ENCODE measurements at places on chromosomes 4 and X.

- DNase-seq, result no peak
- no peaks in the 10 kb centered on the region for H3K27me3 ChIP-seq
- H3K27ac ChIP-seq, result no peak overlapping the region
Measured at GRCh38 chr4:98663226-98664006, 5.0 kb upstream of the TSPAN5 start.

DNA sequence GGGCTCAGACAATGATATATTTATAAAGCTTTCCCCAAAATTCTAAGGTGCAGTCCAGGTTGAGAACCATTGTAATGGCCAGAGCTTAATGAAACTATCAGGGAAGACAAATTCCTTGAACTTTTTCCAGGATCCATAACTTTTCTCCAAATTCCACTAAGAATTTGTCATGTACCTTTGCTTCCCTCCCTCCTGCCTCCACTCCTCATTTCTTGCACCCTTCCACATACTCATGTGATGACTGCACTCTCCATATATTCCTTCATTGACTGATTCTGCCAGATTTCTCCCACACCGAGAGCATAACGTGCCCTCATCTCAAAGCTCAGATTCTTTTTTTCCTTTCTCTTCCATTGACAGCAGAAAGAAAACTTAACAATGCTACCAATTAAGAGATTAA, 20.9 kb upstream of the AMELX start:
- H3K4me3 ChIP-seq, result no peak overlapping the region
- no peaks in the 10 kb centered on the region for H3K36me3 ChIP-seq
- no peak overlapping the region for H3K27ac ChIP-seq
- H3K27me3 ChIP-seq, result peaks cover 25% of the 10 kb centered on the region
- H3K4me1 ChIP-seq, result no peaks in the 10 kb centered on the region
- no peak for DNase-seq

DNA sequence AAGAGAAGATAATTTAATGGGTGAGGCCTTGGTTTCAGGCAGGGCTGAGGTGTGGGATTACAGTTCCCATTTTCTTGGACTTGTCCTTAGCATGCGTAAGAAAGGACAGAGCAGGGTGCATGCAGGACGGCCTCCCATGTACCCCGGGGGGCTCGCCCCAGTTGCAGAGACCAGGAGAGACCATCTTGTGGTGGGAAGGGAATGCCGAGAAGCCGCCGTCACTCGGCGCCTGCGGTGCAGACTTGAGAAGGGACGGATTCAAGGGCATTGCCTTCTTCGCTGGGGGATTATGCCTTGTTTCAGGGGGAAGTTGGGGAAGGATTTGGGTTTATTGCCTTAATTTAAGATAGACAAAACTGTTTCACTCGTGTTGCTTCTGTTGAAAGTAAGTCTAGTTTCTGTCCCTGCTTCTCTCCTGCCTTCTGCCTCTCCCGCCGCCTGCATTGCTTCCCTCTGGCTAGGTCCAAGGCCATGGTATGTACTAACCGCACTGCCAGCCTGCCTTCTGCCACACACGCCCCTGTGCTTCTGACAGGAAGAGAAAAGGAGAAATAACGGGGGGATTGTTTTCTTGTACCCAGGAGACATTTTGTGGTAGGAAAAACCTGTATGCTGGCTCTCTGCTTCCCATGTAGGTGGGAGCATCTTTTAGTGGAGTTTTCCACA, 175.9 kb downstream of the DCLK2 start:
- H3K36me3 ChIP-seq, result no peaks in the 10 kb centered on the region
- peaks cover 7% of the 10 kb centered on the region for H3K4me1 ChIP-seq
- no peak overlapping the region for H3K4me3 ChIP-seq
- no peak overlapping the region for H3K27ac ChIP-seq

- no peak overlapping the region for H3K27ac ChIP-seq
- peaks cover 7% of the 10 kb centered on the region for H3K27me3 ChIP-seq
- DNase-seq, result no peak
- H3K36me3 ChIP-seq, result no peaks in the 10 kb centered on the region
- no peak overlapping the region for H3K4me3 ChIP-seq
- no peaks in the 10 kb centered on the region for H3K4me1 ChIP-seq
Measured at GRCh38 chrX:125422986-125423385, 103.3 kb downstream of the TEX13C start.

GRCh38 chr4:151717909-151718628, 42.7 kb downstream of the GATB start:
- H3K27ac ChIP-seq, result no peak overlapping the region
- DNase-seq, result no peak
- no peaks in the 10 kb centered on the region for H3K36me3 ChIP-seq
- no peak overlapping the region for H3K4me3 ChIP-seq
- H3K4me1 ChIP-seq, result no peaks in the 10 kb centered on the region
- H3K27me3 ChIP-seq, result no peaks in the 10 kb centered on the region

DNA sequence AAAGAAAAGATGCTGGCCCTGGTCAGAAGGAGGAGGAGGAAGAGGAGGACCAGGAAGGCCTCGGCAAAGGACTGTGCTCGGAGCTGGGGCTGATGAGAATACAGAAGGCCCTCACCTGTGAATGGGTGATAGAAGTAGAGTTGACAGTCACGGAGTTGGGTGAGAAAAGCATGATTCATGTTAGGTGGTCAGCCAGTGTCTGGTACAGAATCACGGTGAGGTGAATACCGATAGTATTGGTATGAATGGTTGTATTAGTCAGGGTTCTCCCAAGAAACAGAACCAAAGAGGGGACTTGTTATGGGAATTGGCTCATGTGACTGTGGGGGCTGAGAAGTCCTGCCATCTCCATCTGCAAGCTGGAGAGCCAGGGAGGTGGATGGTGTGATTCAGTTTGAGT, 32.5 kb upstream of the FAM156A start:
- no peaks in the 10 kb centered on the region for H3K4me1 ChIP-seq
- H3K27me3 ChIP-seq, result peaks cover 21% of the 10 kb centered on the region
- no peak overlapping the region for H3K27ac ChIP-seq
- DNase-seq, result no peak

DNA sequence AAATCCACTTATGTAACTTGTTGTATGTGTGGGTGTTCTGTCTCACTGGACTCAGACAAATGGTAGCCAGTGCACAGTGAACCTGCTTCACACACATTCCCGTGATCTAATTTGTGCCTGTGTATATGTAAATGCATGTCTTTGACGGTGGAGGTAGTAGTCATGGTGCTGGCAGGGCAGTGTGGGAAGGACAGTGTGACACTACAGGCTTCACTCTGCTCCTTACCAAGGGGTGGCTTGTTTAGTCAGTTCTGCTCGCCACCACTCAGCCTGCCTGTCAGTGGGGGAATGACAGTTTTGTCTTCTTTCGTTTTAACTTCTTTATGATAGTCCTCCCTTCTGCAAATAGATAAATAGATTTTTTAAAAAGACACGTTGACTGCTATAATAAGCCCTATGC, 17.7 kb upstream of the PAQR3 start:
- DNase-seq, result no peak
- H3K4me1 ChIP-seq, result no peaks in the 10 kb centered on the region
- H3K27me3 ChIP-seq, result no peaks in the 10 kb centered on the region
- H3K4me3 ChIP-seq, result no peak overlapping the region
- H3K27ac ChIP-seq, result no peak overlapping the region

- no peaks in the 10 kb centered on the region for H3K36me3 ChIP-seq
- H3K27me3 ChIP-seq, result no peaks in the 10 kb centered on the region
- no peak for DNase-seq
- H3K4me1 ChIP-seq, result no peaks in the 10 kb centered on the region
- H3K4me3 ChIP-seq, result no peak overlapping the region
- no peak overlapping the region for H3K27ac ChIP-seq
Measured at GRCh38 chr4:187075514-187075913, 351.9 kb upstream of the FAT1 start.

GRCh38 chr4:89166971-89167475, 55.7 kb downstream of the TIGD2 start:
- H3K27ac ChIP-seq, result no peak overlapping the region
- H3K36me3 ChIP-seq, result no peaks in the 10 kb centered on the region
- no peaks in the 10 kb centered on the region for H3K27me3 ChIP-seq
- no peaks in the 10 kb centered on the region for H3K4me1 ChIP-seq
- no peak for DNase-seq

DNA sequence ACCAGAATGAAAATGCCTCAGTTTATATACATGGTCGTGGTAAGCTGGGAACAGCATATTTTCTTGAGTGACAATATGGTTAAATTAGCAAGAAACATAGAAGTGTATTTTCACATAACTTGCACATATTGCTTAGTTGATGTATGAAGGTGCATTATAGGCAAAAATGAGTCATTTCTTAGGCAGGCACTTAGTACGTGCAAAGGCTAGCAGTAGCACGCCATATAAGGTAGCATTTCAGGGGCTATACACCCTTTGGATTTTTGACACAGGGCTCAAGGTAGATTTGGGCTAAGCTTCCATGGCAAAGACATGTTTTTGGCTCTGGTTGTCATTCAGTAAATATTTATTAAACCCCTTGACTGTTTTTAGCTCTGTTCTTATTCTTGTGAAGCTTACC, 33.1 kb downstream of the PCDH7 start:
- no peak overlapping the region for H3K4me3 ChIP-seq
- H3K27ac ChIP-seq, result no peak overlapping the region
- no peaks in the 10 kb centered on the region for H3K36me3 ChIP-seq
- no peak for DNase-seq
- H3K27me3 ChIP-seq, result no peaks in the 10 kb centered on the region
